Neural crest cell (in vitro differentiated cells): ENCODE measurements at places on chromosomes 3 and 15.

DNA sequence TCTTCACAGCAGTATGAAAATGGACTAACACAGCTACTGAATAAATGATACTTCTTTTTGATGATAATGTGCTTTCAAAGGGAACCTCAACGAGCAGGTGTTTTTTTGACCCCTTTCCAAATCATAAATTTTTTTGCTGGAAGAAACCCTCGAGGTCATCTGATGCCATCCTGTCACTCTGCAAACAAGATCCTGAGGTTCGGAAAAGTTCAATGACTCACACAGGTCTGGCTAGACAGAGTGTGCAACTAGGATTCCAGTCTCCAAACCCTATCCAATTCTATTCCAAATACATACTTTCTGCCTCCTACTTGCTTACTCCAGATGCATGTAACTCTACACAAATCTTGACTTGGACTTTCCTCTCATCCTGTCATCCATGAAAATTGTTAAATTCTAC lies 124.7 kb downstream of the NEDD4 start:
- DNase-seq, result no peak

DNA sequence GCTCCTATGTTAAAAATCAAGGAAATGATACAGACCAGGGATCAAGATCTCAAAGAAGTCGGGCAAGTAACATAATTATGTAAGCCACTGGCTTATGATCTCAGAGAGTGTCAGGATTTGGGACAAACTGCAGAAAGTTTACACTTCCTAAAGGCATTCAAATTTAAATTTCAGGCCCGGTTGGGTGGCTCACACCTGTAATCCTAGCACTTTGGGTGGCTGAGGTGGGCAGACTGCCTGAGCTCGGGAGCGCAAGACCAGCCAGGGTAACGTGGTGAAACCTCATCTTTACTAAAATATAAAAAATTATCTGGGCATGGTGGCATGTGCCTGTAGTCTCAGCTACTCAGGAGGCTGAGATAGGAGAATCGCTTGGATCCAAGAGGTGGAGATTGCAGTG lies 124.4 kb upstream of the UBE2E2 start:
- no peak for DNase-seq

DNA sequence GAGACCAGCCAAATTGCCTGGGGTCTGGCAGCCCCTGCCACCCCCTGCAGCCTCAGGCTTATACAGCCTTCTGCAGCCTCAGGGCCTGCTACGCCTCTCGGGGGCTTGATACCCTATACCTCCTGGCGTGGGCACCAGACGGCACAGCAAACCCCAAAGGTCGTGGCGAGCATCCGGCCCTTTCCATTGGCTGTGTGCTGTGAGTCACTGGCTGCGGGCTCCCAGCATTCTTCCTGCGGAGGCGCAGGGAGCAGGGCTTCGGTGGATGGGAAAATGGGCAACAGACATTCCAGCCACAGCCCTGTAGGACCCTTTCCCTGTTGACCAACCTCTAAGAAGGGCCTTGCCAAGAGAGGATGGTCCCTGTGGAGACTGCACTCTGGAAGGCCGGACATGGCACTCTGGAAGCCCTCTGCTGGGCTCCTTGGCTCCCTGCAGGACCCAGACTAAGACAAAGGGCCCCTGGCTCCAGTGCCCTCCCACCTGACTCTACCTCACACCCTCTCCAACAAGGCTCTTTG lies 59.6 kb downstream of the ITGA11 start:
- peak; percentile 20 for DNase-seq

DNA sequence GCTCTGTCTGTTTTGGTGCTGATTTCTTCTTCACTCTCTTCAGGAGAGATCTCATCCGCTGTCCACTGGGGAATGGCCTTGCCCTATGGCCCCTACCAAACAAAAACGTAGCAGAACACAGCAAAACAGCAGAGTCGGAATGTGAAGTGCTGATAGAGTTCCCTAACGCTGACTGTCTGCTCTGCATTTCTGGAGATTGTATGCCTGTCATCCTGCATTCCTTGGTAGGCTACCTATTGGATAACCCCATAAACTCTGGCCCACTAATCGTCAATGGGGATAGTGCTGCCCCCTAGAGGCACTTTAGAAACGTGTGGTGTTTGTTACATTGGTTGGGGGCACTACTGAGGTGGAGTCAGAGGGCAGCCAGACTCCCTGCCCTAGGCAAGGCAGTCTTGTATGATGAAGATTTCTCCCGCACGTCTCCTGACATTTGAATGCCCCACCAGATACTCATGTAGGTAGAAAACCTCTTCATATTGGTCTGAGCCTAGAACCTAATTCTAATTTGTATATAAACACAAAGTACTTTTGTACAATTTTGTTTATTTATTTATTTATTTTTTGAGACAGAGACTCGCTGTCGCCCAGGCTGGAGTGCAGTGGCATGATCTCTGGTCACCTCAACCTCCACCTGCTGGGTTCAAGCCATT lies 15.6 kb upstream of the MAGEF1 start:
- DNase-seq, result peak; percentile 58

GRCh38 chr15:48798319-48798718 lies 12.6 kb downstream of the CEP152 start:
- DNase-seq, result no peak

DNA sequence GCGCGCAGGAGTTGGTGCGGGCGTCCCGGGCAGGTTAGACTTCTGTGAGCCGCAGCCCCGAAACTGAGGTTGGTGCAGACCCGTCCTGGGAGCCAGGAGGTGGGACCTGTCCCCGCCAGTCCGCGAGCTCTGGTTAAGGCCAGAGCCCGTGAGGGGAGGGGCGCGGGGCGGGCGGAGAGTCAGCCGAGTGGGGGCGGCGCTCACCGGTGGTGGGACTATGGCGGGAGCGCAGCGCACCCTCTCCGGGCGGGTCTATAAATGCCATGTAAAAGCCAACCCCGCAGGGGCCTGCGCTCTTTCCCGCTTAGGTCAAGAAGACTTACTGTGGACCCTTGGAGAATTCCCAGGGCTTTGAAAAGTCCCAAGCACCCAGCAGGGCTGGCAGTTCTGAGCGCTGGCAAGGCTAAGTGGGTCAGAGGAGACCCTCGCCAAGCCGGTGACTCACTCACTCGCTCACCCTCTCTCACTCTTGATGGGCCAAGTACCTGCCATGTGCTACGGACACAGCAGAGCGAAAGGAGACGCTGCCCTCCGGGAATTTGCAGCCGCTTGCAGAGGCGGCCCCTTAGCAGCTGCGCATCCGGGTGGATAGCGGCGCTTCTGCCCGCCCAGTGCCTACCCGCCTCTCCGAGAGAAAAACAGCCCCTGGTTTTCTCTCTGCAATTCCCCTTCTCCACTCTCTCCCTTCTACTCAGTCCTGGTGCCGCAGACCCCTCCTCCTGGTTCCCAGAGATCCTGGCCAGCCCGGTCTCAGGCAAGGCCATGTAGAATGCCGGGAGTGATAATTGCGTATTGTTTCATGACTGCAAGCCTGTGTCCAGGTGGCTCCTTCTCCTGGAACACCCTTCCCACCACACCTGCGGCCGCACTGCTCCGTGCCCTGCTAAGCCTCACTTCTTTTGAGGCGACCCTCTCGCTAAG lies at the start of gene ALDH1L1:
Gene ALDH1L1 (minus strand): TSS at position 110 of the 921 bp plus-strand sequence. CDS start 19,607 bp downstream, outside the sequence.
- DNase-seq, result peak; percentile 42

DNA sequence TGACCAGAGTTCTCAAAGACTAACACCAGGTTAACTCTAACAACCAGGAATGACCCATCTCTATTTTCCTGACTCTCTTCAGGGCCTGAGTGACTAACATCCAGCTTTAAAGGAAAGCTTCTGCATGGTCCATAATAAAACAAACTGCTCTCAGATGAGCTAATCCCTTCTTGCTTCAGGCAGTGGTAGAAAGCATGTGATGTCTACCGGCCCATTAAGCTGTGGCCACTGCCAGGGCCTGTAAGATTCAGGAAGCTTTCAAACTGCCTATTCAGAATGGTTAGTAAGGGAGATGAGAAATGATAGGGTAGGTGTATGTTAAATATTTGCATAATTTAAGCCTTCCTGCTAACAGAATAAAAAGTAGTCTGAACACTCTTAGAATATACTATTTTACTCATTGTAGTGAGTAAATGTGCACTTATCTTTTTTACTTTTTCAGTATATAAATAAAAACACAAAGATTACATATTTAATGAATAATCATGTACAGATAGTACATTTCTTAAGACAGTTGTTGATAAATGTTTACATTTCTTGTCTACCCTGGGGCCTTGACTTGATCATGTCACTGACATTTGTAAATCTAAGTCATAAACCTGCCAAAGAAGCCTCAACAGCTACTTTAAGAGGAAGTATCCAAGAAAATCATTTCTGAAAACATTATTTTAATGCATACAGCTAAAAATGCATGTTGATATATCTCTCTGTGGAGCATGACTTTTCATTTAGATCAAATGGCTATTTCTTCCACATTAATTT lies 222.0 kb downstream of the MCTP2 start:
- DNase-seq, result no peak

DNA sequence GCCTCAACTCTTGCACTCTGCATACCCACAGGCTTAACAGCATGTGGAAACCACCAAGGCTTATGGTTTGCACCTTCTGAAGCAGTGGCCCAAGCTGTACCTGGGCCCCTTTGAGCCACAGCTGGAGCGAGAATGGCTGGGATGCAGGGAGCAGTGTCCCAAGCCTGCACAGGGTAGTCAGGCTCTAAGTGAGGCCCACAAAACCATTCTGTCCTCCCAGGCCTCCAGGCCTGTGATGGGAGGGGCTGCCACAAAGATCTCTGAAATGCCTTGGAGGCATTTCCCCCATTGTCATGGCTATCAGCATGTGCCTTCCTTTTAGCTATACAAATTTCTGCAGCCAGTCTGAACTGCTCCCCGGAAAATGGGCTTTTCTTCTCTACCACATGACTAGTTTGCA lies 12.5 kb upstream of the CMSS1 start:
- no peak for DNase-seq

GRCh38 chr15:72859757-72860145 lies 76.2 kb upstream of the ADPGK start:
- no peak for DNase-seq

- DNase-seq, result no peak
These were observed 46.8 kb upstream of the MELTF start for GRCh38 chr3:197076415-197076814.

DNA sequence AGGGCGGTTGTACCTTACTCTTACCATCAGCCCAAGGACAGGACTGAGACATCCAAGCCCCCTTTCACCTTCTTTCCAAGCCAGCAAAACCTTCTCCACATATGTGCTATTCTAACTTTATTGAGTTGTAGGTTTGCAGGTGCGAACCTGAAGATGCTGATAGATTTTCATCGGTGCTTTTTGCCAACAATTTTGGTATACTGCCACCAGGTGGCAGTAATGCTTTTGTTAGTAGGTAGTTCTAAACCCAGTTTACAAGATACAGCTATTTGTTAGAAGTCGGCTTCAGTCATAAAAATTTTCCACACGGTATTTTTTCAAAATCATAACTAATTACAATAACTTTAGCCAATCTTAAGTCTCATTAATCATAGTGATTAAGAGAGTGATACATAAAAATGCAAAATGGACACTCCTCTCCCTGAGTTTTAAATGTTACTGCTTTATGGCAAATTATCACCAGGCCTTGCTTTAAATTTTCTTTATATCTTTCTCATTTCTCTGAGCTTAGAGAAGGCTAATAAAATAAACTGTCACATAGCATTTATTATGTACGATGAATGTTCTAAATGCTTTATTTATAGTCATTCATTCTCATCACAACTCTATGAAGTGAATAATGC lies 636 bp downstream of the TBC1D21 start:
- peak; percentile 29 for DNase-seq

- DNase-seq, result peak; percentile 28
These were observed 195.2 kb upstream of the DPPA4 start for GRCh38 chr3:109532257-109533216.

DNA sequence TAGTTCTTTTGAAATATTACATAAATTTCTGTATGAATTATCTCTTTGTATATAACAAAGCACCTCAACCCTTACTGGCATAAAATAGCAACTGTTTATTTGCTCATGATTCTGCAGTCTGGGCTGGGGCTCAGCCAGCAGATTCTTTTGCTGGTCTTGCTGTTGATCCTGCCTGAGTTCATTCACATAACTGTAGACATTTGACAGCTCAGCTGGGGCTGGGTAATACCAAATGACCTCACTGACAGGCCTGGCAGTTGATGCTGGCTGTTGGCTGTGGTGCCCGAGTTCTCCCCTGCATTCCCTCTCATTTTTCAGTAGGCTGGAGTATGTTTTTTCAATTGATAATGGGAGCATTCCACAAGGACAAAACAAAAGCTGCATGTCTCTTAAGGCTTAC lies 449.9 kb upstream of the GOLIM4 start:
- no peak for DNase-seq

DNA sequence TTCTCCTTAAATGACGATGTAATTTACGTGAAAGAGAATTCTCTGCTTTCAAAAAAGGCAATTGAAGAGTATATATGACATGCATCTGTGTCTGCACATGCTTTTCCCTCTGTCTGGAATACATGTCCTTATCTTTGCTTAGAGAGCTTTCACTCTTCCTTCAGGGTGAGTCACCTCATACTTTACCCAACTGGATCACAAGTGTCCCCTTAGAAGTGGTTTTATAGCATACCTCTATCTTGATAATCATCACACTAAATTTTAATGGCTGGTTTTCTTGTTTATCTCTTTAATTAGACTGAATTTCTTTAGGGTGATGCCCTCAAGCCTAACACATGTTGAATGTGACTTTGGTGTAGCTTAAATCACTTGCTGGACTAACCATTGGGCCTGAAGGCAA lies 178.9 kb downstream of the SV2B start:
- DNase-seq, result no peak

GRCh38 chr3:48420561-48420960 lies 9.3 kb downstream of the PLXNB1 start:
- DNase-seq, result no peak

GRCh38 chr15:52186651-52187486 lies 4.3 kb downstream of the GNB5 start:
- no peak for DNase-seq

- DNase-seq, result no peak
These were observed 30.0 kb upstream of the GMNC start for GRCh38 chr3:190892395-190892902.

GRCh38 chr3:197811343-197811742 lies 20.3 kb downstream of the LRCH3 start:
- no peak for DNase-seq

- no peak for DNase-seq
These were observed 740.9 kb upstream of the LMCD1 start for GRCh38 chr3:7760718-7761117.

GRCh38 chr15:90035840-90036230 lies 34.7 kb downstream of the ZNF710 start:
- no peak for DNase-seq

GRCh38 chr3:29384640-29385039 lies 103.8 kb downstream of the RBMS3 start:
- DNase-seq, result no peak

- DNase-seq, result no peak
These were observed 116.6 kb downstream of the TRIM42 start for GRCh38 chr3:140794507-140794906.

GRCh38 chr3:27228805-27229204 lies 140.4 kb downstream of the NEK10 start:
- DNase-seq, result no peak

GRCh38 chr3:164806188-164806587 lies 272.1 kb downstream of the SI start:
- DNase-seq, result no peak

- DNase-seq, result no peak
These were observed 31.2 kb downstream of the PLA1A start for GRCh38 chr3:119628816-119629445.
